ENCODE measurements at places on chromosomes 16 and 17.

DNA sequence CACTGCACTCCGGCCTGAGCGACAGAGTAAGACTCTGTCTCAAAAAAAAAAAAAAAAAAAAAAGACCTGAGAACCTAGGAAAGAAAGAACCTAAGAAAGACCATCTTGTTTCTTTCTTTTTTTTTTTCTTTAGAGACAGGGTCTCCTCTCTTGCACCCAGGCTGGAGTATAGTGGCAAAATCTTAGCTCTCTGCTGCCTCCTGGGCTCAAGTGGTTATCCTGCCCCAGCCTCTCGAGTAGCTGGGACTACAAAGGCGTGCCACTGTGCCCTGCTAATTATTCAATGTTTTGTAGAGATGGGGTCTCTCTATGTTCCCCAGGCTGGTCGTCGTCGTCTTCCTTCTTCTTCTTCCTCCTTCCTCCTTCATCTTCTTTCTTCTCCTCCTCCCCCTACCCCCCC is 7.8 kb upstream of the BIRC5 start:
- no peak for DNase-seq

DNA sequence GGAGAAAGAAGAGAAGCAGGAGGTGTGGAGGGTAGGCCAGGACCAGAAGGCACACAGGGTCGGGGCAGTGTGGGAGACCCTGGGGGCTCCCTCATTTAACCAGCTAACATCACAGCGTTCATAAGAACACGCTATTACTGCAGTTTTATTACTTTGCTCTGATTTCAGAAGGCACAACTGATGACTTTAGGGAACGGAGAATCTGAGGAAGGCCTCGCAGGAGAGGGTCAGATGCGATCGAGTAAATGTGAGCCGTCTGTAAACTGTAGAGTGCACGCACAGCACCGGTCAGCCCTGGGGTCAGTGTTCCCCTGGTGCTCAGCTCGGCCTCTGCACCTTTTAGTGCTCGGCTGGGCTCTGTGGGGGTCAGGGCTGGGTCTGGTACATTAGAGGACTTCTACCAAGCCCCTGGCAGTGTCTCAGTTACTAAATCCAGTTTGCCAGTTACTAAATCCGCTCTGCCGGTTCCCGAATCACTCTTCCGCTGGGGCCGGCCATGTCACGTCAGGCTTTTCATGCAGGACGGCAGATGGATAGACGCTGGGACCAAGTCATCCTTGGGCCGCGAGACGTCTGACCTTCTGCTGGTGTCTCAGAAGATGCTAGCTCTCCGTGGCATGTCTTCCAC is 325.9 kb downstream of the SEC14L1 start:
- no peak for DNase-seq

DNA sequence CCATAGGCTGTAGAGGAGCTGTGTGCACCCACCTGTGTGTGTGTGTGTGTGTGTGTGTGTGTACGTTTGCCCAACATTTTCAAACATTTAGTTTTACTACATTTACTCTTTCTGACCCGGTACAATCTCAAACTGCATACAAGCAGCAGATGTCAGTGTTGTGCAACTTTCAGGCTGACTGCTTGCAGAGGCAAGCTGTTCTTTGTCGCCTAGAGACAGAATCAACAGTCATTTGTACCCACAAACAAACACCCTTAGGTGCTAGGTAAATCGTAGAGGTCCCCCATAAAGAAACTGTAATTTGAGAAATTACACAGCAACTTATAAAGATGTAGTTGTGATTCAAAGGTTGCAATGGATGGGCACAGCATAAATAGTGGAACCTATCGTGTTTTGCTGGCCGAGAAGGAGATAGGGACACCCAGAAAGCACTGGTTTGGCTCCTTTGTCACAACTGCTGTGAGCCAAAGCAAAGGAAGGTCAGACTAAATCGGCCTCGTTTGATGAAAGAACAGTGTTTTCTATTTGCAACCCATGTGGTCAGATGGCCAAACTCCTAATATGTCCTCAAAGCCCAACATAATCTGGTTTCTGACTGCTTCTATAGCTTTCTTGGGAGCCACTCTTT is 478.4 kb downstream of the TOX3 start:
- peak; percentile 58 for DNase-seq

DNA sequence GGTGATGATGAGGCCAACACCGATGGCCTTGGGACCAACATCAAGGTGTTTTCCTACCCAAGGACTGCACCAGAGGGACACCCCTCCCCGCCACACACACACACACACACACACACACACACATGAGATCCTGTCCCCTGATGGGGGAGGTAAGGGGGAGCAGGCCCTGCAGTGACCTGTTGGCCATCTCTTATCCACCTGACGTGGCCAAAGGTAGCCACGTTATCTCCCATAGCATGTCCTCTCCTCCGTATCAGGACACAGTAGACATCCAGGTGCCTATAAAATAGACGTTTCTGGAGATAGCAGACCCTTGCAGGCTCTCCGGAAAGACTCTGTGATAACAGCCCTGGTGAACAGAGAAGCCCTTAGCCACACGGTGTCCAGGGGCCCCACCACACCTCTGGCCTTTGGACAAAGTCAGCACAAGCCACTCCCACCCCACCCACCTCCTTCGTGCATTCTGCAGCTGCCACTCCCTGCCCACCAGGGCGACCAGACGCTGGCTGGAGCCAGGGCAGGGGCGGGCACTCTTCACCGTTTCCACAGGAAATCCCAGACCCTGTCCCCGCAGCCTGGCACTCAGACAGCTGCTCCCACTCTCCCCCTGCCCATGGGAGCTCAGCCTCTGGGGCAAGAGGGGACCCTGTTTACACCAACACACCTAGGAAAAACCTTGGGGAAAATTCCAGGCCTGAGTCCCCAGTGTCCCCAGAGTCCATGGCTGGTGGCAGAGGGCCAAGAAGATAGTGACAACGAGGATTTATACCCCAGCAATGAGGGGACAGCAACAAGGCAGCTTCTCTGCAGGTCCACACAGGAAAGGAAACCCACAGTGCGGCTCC is 15.4 kb upstream of the ENPP7 start:
- DNase-seq: no peak

DNA sequence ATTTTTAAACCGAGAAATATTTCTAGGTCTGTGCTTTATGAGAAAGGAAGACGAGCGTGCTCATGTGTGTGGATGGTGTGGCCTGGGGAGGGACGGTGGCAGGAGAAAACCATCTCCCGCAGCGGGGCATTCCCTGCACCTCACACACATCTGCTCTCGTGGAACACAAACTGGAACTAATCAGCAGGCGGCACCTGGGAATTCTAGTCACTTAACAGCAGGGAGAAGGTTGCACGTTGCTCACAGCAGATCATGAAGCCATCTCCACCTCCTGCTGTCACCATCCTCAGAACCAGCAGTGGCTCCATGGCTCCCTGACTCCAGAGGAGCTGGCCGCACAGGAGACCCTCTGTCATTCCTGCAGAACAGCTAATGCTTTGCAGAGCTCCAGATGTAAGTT is 35.2 kb downstream of the ADCY9 start:
- DNase-seq: no peak

- DNase-seq: no peak
These were observed 508 bp downstream of the FLCN start for GRCh38 chr17:17236295-17237025.

GRCh38 chr17:67629971-67630320 is 87.8 kb upstream of the NOL11 start:
- DNase-seq: no peak

DNA sequence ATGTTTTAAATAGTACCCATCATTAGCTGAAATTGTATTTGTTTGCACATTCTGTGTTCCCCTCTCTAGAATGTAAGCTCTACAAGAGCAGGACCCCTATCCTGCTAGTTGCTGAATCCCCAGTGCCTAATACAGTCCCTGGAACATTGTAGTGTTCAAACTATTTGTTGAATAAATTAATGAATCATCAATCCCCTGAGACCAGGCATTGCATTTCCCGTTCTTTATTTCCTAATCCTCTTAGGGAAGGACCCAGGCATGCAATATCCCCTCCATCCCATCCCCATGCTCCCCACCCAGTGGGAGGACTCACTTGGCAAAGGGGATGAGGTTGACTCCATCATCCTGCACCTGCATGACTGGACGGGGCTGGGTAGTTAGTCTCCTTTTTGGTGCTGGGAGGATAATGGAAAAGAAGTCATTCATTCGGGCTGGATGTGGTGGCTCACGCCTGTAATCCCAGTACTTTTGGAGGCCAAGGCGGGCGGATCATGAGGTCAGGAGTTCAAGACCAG is 3.2 kb downstream of the INCA1 start:
- DNase-seq: no peak

- no peak for DNase-seq
These were observed 44.2 kb downstream of the BEAN1 start for GRCh38 chr16:66471264-66471663.

DNA sequence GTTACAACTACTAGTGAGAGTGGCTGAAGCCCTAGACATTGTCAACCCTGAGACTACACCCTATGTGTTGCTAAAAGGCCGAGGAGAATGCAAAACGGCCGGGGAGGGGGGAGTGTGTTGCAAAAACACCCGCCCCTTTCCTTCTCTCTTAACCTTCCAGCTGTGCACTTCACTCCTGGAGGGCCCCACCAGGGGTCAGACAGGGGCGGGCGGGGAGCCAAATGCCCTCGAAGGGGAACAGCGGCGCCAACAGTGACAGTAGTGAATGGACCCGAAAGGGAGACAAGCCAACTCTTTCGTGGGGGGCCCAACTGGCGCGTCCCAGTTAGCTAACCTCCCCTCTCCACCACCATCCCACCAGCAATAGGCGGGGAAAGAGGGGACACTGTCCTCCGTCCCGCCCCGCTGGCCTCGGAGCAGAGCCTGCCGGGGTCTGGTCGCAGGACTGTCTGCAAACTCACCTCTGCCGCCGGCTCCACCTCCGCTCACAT is 352 bp downstream of the MARF1 start:
- no peak for DNase-seq

GRCh38 chr16:7584561-7584960 is 251.9 kb downstream of the RBFOX1 start:
- DNase-seq: no peak

GRCh38 chr17:73463821-73464220 is 152.0 kb upstream of the CDC42EP4 start:
- no peak for DNase-seq

DNA sequence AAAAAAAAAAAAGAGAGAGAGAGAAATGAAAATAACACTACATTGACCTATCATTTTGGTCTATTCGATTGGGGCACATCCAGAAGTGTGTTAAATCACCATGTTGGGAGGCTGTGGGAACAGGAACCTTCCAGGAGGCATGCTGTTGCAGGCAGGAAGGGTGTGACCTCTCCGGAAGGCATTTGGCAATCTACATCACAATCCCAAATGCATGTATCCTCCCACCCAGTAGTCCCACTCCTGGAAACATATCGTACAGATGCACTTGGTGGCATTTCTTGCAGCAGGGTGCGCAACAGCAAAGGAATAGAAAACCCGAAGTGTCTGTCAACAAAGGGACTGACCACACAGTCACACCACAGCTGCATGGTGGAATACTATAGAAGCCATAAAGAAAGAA is 7.9 kb downstream of the PLLP start:
- no peak for DNase-seq

DNA sequence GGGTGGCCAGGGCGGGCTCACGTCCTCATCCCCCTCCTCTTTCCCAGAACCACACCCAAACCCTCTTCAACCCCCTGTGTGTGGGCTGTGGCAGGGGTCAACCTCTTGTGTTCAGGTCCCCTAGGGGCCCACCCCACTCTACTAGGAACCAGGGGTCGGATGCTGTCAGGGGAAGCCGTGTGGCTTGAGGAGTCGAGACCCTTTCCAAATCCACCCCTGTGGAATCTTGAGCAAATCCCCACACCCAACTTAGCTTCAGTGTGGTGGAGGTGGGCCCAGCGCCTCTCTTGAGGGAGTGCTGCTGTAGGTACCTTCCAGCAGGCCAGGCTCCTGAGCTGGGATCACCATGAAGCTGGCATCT is 121.5 kb downstream of the MRM1 start:
- DNase-seq: no peak

DNA sequence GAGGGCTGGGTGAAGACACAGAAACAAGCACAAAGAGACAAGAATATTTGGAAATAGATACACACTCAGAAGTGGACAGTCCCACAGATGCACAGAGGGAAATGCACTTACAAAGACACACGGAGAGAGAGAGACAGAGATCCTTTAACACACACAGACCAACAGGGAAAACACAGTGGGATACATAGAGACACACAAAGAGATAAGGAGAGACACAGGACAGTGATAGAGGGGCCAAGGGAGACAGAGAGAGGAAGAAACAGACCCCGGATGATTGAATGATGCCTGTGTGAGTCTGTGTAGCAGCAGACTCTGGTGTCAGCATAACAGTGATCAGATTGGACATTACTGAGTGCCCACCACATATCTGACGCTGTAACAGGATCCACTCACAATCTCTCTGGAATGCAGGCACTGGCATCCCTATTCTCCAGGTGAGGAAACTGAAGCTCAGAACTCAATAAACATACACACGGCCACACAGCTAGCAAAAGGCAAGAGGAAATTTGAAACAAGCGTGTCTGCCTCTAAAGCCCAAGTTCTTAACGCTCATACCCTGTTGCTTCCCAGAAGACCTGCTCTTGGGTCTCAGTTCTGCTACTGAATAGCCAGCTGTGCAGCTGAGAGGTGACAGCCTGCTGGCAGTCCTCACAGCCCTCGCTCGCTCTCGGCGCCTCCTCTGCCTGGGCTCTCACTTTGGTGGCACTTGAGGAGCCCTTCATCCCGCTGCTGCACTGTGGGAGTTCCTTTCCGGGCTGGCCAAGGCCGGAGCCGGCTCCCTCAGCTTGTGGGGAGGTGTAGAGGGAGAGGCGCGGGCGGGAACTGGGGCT is 186.3 kb upstream of the NLRP1 start:
- no peak for DNase-seq

DNA sequence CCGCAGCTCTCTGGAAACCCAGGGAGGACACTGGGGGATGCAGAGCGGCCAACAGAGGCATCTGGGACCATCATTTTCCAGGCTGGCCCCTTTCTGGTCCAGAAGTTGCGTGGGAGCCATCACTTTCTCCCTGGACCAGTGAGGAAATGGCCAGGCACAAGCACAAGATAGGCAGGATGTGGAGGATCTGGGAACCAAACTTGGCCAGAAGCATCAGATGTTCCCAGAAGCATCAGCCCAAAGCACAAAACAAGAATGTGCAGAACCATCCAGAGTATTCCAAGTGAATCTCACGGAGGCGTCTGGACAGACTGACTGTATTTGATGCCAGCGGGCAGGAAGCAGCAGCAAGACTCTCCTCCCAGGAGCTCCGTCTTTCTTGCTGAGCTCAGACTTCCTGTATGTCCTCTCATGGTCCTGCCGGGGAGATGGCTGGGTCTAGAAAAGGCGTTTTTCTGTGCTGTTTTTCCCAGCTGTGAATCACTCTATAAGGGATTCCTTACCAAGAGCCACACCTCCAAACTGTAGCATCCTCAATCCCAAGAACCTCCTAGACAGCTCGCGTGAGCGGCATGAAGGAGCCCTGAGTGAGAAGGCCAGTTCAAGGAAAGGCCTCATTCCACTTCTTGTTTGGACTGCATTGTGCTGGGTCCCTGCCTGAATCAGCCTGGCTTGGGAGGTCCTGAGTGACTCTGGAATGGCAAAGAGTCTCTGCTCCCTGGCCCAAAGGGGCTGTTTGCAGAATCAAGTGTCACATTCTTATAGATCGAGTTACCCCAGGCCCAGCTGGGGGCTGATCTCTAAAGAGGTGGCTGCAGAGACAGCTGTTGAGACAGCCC is 49.5 kb upstream of the MTSS2 start:
- no peak for DNase-seq

- no peak for DNase-seq
These were observed 11.3 kb downstream of the RBL2 start for GRCh38 chr16:53445534-53445933.

- DNase-seq: no peak
These were observed 149.9 kb downstream of the SLC39A11 start for GRCh38 chr17:72942579-72942978.

- DNase-seq: no peak
These were observed 534.9 kb upstream of the HSBP1 start for GRCh38 chr16:83272843-83273242.
